ENCODE measurements at places on chromosomes 6 and 20. TPM values are rescaled to one million over a fixed set of nuclear protein-coding genes. Genes with fewer than 3 reads are reported as not detected.
A peak's percentile ranks its signal among the peaks of the same experiment; 100 is the strongest.

Gene HCRTR2
- total RNA-seq, result 0.36 TPM

DNA sequence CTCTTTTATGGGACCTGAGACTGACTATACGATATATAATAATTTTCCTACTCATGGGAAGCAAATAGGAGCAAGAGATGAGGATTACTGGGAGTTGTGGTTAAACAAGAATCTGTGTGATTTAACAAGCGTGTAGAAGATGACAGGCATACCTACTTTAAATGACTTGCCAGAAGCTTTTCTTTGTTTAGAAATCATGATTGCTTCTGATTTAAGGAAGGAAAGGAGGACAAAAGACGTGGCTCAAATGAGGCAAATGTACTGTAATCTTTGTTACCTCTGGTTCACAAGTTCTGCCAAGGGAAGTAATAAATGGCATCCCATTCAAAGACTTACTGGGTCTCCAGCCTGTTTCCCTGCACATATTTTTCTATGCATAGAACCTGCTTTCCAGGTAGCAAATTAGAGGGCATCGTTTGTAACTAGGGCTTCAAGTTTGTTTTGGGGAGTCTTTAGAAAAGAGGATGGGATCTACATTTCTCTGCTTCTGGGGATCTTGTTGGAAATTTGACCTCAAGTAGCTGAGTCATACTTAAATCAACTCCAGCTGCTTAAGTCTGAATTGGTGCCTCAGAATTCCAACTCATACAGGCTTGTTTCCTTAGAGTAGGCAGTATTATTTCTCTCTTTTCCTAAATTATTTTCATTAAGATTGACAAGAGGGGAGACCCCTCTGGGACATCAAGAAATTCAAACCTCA, 2.9 kb upstream of the TRMT11 start:
- DNase-seq, result peak; percentile 86

- DNase-seq, result no peak
Observed at GRCh38 chr6:52533491-52533890, 43.4 kb downstream of the TRAM2 start.

Gene BMP7
- total RNA-seq, result 15.3 TPM

GRCh38 chr20:17882065-17882833, 86.3 kb downstream of the SNX5 start:
- no peak for DNase-seq

Gene FAM209B
- 0.60 TPM for total RNA-seq

Gene NNAT
- total RNA-seq, result 3.1 TPM

GRCh38 chr6:408599-409102, 17.1 kb downstream of the IRF4 start:
- peak; percentile 16 for DNase-seq

DNA sequence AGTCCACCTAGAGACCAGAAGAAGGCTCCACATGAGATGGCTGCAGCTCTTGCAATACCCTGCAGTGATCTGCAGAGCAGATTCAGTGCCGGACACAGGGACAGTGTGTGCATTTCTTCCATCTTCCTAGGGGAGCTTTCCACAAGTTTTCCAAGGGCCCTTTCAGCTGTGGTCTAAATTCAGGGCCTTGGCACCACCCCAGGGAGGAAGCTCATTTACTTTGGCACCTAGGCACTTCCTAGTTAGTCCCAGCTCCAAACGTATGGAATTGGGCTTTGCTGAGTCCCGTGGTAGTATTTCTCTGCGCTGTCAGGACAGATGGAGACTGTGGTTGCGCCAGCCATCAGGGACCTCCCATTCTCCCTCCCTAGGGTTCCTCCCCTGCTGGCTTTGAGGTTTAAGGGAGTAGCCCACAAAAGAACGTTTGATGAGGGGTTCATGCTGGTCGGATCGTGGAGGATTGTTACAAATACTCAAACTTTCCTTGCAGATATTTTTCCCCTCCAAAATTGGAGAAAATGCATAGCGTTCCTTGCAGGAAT, 182.3 kb upstream of the UST start:
- no peak for DNase-seq

DNA sequence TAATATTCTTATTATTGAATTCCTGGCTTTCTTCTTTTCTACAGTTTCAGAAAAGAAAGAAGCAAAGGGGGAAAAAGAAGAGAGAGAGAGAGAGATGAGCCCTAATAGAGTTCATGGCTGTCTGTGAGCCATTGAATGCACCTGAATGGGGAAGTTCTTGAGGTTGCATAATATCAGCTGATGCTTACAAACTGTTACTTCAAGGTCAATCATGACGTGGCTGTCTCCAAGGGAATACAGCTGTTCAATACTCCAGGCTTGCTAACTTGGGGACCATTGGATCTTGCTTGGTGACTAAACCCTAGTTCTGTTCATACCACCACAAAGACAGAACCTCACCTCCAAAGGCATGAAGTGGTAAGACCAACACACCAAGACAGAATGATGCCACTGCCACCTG, 180.4 kb downstream of the ADGRG6 start:
- DNase-seq, result no peak

DNA sequence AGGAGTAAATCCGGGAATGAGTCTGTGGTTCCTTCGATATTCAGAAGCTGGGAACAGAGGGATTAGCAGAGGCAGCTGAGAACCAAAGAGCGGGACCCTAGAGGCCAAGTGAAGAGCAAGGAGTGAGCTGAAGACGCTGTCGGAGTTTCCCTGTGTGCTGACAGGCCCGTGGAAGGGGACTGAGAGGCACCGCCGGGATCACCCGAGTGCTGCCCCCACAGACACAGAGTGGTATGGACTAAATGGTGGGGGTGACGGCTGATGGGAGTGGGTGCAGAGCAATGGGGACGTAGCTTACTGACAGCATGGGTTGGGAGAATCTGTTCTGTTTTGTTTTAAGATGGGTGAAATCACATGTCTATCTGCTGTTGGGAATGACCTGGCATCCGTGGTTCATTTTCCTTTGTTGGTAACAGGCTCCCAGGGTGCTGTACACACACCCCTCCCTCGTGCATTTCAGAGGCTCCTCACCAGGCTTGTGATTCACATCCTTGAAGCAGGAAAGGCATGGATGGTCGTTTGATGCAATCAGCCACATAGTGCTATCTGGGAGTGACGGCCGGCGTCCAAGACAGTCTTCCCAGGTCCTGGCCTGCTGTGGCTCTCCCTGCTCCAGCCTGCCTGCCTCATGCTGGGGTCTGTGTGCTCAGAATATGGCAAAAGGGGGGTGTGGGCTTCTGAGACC, 97.4 kb downstream of the THBS2 start:
- DNase-seq, result peak; percentile 43

DNA sequence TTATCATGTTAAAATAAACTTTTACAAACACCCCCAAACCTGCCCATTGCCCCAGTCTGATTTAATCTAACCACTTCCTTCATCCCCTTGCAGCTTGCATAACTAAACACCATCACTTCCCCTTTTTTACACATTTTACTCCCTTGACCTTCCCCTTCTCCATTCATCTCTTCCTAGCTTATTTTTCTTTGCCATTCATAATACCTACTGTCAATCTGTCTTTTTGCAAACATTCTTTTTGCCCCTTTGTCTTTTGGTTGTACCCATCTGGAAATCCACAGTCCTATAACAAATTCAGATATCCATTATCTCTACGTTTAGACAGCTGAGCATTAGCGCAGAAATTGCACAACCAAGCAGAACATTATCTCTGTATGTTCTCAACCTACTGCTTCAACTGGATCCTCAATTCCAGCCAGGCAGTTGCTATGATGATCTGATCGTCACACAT, 51.2 kb downstream of the C6orf52 start:
- DNase-seq, result no peak

DNA sequence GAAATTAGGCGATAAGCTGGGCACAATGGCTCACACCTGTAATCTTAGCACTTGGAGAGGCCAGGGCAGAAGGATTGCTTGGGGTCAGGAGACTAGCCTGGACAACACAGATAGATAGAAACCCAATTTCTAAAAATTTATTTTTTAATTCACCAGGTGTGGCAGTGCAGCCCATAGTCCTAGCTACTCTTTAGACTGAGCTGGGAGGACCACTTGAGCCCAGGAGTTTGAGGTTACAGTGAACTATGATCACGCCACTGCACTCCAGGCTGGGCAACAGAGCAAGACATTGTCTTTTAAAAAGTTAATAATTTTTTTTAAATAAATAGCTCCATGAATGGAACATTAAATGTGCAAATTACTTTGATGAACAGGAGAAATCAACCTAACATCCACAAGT, 8.2 kb downstream of the ZNF318 start:
- DNase-seq, result no peak

DNA sequence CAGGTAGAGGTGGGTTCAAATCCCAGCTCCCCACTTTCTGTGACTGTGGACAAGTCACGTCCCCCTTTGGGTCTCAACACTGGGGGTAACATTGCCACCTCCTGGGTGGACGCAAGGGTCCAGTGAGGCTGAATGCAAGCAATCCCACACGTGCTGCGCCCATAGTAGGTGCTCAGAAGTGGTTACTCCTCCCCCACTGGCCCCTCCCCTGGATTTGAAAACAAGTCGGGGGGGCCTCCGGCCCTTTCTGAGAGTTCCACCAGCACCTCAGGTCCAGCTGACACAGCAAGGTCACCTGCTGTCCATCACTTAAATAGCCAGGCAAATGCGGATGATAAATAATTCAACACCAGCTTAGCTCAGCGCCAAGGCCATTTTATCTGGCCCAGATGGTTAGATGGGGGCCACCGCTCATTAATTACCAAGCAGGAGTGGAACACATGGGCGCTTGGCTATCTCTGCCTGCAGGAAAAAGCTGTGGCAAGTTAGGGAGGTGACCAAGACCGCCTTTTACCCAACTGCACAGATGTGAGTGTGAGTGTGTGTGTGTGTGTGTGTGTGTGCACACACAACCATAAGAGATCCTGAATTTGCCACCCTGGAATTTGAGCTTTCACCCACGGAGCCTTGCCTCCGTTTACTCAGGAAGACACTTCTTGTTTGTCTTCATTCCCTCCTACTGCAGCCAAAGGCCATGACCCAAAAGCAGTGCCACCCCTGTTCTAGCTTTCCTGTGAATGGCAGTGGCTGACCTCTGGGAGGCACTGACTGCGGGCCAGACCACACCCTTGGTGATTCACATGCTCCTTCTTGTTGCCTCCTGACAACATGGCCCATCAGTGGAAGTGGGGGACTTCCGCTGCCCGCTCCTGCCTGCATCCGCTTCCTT, 34.7 kb upstream of the KCNB1 start:
- peak; percentile 20 for DNase-seq

DNA sequence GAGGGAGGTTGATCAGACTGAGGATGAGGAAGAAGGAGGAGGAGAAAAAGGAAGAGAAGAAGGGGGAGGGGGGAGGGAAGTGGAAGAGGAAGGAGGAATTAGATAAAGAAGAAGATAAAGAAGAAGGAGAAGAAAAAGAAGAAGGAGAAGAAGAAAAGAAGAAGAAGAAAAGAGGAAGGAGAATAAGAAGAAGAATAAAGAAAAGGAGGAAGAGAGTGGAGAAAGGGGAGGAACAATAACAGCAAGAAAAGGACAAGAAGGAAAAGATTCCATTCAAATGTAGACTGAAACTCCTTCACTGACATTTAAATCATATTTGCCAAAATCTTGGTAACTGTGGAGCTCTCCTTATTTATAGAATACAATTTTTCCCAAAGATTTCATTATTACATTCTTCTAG, 34.3 kb upstream of the RCAN2 start:
- no peak for DNase-seq

DNA sequence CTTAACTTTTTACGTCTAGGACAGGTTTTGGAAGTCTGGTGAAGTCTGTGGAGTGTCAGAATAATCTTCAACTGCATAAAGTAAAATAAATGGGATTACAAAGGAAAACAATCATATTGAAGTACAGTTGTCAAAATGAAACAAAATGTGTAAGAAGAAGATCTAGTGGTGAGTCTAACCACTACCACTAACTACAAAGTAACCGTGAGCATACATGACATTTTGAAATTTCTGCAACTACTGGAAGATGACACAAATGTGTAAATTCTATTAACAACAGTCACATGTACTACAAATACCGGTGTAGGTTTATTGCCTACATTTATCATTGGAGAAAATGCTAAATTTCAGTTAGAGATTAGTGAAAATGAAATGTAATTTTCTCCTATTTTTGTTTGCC, 29.7 kb downstream of the VPS52 start:
- no peak for DNase-seq

DNA sequence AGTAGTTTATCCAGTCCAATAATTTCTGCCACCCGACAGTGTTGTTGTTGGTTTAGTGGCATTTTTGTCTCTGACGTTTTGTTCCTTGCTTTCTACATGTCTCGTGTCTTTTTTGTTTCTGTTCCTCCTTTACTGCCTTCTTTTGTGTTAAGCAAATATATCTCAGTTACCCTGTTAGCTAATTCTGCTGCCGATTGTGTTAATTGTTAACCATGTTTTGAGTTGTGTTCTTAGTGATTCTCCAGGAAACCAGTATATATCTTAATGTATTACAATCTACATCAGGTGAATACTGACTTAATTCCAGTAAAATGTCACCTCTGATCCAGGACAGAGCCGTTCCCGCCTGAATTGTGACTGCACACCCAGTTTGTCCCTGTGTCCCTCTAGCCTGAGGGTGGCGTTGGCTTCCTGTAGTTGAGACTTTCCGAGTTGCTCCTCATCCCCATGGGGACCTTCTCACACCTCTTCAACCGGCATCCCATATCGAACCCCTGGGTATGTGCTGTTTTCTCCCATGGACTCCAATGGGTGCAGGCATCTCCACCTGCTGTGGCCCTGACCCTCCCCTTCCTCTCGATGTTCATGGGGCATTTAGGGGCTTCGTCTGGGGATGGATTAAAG, 35.8 kb upstream of the BHLHE23 start:
- no peak for DNase-seq

DNA sequence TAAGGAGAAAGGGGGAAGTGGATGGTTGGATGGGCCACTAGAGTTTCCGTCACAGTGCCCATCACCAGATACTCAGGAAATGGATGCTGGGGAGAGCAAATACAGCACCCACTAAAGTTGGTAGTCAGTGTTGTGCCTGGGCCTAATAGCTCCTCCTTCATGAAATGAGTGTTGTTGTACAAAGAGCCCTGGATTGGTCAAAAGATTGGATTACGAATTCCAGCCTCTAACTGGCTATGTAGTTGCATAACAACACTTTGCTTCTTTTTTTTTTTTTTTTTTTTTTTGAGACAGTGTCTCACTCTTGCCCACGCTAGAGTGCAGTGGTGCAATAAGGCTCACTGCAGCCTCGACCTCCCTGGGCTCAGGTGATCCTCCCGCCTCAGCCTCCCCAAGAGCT, 27.4 kb downstream of the KCNG1 start:
- DNase-seq, result no peak

DNA sequence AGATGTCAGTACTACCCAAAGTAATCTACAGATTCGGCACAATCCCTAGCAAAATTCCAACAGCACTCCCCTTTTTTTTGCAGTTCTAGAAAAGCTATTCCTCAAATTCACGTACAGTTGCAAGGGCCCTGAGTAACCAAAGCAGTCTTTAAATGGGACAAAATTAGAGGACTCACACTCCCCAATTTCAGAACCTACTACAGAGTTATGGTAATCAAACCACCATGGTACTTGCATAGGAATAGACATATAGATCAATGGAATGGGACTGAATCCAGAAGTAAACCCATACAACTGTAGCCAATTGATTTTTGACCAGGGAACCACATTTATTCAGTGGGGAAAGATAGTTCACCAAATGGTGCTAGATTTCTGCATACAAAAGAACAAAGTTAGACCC, 350.8 kb downstream of the CDKAL1 start:
- DNase-seq, result no peak

- peak; percentile 22 for DNase-seq
Observed at GRCh38 chr6:7051780-7052442, 55.9 kb upstream of the RREB1 start.
